ENCODE measurements at places on chromosomes 5 and 9.

DNA sequence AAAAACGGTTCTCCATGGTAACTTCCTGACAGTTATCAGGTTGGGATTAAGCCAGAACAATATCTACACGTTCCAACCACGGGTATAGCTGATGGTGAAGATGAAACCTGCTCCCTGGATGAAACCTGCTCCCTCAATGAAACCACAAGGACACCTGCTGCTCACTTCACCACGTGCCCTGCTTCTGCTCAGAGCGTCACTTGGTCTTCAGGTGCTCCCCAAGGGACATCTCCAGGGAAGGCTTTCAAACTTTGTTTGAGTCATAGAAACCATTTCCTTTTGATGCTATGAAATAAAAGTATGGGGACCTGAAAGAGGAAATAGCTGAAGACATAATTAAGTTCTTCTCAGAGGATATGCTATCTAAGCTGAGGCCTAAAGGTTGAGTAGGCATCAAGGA is 242.4 kb downstream of the MED10 start:
- DNase-seq, result no peak

GRCh38 chr5:172897481-172898217 is 61.6 kb upstream of the RPL26L1 start:
- no peak for DNase-seq

DNA sequence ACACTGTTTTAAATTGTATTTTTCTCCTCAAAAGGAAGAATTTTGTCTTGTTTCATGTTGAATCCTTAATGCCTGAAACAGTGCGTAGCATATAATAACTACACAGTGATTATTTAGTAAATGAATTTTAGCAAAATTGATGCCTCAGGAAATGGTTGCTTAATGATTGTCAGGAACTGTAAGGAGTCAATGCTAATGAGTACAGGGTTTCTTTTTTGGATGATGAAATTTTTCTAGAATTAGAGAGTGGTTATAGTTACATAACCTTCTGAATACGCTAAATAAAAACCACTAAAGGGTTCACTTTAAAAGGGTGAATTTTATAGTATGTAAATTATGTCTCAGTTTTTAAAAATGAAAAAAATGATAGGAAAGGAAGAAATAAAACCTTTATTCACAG is 14.9 kb downstream of the FAM151B start:
- DNase-seq, result no peak

DNA sequence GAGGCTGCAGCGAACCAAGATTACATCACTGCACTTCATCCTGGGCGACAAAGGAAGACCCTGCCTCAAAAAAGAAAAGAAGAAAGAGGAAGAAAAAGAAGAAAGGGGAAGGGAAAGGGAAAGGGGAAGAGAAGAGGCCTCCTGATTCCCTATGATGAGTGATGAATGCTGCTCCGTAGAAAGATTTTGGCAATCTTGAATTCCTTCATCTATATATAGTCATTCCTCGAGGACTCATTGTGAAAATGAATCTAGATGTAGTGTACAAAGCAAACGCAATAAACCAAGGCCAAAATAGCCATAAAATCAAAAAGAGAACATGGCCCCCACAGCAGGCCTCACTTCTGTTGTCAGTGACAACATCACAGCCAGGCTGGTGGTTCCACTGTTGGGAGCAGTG is 218.0 kb downstream of the DCP2 start:
- DNase-seq, result no peak

DNA sequence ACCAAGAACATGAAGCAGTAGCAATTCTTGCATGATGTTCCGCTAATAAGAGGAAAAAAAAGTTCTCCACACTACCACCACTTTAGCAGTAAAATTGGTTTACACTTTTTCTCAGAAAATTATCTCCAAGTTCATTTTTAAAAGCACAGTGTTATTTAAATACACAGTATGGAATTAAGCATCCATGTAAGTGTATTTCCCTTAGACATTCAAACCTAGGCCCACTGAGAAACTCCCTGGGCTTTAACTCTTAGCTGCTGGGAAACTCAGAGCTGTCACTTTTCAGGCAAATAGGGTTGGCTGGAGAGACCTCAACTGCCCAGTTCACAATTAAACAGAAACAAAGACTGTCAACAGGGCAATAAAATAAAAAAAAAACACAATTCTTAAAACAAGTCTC is 2.7 kb downstream of the GNAQ start:
- no peak for DNase-seq

DNA sequence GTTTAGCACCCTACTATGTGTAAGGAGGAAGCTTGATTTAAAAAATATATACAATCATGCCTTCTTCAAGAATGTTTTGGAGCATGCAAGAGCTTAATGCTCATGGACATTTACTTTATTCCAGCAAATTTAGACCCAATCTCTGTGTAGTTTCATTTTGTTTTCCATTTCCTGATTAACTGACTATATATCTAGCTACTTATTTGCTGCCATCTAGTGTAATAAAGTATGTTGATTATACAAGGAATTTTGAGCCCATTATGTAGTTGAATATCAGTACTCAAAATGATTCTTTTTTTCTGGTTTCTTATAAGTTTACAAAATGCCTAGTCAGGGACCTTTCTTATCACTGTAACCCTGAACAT is 100.0 kb upstream of the CCDC152 start:
- no peak for DNase-seq

GRCh38 chr5:72407541-72407940 is 87.4 kb downstream of the PTCD2 start:
- no peak for DNase-seq

GRCh38 chr5:153926201-153926600 is 112.5 kb downstream of the FAM114A2 start:
- DNase-seq, result no peak

DNA sequence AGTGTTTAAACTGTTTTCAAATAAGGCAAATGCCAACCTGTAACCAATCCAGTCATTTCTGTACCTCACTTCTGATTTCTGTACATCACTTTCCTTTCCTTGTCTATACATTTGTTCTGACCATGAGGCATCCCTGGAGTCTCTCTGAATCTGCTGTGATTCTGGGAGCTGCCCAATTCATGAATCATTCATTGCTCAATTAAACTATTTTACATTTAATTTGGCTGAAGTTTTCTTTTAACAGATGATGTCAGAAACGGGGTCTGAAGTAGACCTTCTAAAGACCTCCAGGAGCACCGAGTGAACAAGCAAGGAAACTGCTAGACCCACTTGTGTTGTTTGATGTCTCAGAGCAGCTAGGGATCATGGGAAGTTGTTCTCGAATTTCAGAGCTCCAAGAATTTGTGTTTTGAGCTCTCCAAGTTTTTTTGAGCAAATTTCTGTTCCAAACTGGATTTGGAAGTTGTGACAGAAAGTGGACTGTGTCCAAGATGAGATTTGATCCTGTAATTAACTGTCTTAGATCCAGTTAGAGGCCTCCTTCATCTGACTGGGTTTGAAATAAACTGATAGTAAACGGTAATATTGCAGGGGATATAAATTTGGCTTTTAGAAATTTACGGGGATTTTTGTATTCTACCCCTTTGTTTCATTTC is 490.8 kb upstream of the ST8SIA4 start:
- no peak for DNase-seq

DNA sequence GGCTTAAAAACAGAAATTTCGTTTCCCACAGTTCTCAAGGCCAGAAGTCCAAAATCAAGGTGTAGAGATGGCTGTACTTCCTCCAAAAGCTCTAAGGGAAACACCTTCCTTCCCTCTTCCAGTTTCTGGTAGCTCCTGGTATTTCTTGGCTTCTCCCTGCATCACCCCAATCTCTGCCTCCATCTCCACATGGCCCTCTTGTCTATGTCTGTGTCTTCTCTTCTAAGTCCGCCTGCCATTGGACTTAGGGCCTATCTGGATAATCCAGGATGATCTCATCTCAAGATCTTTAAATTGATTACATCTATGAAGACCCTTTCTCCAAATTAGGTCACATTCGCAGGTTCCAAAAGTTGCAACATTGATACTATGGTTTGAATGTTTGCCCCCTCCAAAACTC is 105.6 kb downstream of the ATPSCKMT start:
- no peak for DNase-seq

Data from stimulated activated CD4-positive, alpha-beta T cell treated with anti-CD3 and anti-CD28 coated beads, Interleukin-1b, Interleukin-23, amount 100 ng/mL, for 24 hours (primary cell).